Stimulated activated CD4-positive, alpha-beta T cell treated with anti-CD3 and anti-CD28 coated beads, Interleukin-15, amount 100 ng/mL, for 1 hour (primary cell): ENCODE measurements at places on chromosomes 5 and 9.

DNA sequence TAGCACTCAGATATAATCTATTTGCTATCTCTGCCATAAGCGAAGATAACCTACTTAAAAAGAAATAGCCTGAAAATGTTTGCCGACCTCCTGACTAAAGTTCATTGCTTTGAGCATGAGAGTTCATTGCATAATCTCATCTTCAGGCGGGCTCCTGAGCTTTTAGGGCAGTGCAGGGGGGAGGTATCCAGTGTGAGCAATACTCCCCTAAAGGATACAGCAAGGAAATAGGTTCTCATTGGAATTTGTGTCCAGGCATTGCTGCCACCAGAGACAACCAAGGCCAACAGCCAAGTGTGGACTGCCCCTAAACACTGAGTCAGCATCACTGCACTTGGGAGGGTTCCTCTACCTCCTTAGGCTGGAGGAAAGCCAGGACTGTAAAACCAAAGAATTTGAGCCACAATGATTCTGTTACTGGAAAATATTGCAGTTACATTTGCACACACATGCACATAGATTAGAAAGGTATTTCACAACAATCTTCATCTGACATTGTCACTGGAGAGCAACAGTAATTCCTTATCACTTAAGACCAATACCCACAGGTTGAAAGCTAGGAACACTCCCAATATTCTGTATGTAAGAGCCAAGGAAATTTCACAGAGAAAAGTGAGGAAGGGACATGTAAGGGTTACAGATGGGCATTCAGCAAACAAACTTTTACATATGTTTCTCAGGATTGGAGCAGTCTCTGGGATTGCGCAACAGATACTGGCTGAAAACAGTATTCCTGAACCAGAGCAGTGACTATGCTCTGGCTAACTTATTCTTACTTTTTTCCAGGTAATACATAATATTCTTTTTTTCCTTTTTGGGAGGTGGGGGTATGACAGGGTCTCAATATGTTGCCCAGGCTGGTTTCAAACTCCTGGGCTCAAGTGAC lies 98.6 kb upstream of the TLE1 start:
- DNase-seq = no peak

GRCh38 chr5:142626786-142627185 lies 59.1 kb downstream of the FGF1 start:
- DNase-seq = no peak

DNA sequence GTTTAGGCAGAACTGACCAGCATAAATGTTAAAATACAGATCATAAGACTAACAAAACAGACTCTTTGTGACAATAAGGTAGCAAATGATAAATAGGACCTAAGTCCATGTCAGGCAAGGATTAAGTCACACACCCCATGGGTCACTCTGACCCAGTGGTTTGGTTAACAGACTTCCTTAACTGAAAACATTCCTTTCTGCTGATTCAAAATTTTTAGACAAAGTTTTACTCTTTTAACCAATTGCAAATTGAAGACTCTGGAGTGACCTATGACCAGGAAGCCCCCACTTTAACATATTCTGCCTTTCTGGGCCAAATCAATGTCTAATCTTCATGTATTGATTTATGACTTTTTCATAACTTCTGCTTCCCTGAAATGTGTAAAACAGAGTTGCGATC lies 4.9 kb upstream of the NXNL2 start:
- DNase-seq = no peak

DNA sequence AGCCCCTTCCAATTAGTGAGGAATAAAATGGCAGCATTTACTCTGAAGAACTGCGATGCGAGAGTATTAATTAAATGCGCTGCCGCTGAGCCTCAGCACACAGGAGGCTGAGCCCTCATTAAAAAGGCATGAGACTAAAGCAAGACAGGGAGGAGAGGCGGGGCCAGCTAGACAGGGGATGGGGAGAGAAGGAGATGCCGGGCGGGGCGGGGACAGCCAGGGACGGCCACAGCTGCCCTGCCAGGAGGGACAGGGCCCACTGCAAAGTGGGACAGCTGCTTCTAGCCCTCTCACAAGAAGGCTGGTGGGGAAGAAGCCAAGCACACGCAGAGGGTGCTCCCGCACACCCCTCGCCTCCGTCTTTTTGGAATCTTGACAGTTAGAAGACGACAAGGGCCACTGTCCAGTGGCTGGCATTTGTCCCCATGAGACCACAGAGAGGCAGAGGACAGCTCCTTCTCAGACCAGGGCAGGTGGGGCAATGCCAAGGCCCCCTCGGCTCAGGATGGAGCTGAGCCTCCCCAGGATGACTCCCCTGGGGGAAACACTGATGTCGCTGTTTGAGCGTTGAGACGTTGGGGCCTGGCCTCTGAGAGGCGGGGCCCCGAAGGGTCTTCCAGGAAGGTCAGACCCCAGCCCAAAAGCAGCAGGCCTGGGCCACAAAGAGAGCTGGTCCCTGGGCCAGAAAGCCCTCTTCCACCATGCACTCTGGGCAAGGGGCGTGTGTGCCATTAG lies 26.9 kb downstream of the ADAMTS2 start:
- DNase-seq = no peak

DNA sequence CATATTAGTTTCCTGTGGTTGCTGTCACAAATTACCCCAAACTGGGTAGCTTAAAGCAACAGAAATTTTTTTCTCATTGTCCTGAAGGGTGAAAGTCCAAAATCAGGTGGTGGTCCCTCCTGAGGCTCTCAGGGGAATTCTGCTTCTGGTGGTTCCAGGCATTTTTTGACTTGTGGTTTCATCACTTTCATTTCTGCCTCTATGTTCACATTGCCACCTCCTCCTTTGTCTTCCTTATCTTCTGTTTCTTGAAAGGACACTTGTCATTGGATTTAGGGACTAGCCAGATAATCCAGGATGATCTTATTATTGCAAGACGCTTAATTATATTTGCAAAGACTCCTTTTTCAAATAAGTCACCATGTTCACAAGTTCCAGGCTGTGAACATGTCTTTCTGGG lies 43.2 kb downstream of the KCNMB1 start:
- no peak for DNase-seq

GRCh38 chr9:4787876-4788275 lies 4.9 kb upstream of the RCL1 start:
- DNase-seq = no peak

GRCh38 chr9:31119890-31120454 lies 1264.5 kb upstream of the ACO1 start:
- no peak for DNase-seq

GRCh38 chr5:141084487-141084989 lies 9.9 kb upstream of the PCDHB2 start:
- peak; percentile 2 for DNase-seq

DNA sequence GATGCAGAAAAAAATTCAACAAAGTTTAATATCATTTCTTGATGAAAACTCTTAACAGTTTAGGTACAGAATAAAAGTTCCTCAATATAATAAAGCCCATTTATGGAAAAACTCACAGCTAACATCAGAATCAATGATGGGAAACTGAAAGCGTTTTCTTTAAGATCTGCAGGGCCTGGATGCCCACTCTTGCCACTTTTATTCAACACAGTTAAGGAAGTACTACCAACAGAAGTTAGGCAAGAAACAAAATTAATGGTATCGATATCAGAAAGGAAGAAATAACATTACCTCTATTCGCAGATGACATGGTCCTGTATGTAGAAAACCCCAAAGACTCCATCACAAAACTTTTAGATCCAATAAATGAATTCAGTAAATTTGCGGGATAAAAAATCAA lies 542.4 kb upstream of the RGMB start:
- no peak for DNase-seq

DNA sequence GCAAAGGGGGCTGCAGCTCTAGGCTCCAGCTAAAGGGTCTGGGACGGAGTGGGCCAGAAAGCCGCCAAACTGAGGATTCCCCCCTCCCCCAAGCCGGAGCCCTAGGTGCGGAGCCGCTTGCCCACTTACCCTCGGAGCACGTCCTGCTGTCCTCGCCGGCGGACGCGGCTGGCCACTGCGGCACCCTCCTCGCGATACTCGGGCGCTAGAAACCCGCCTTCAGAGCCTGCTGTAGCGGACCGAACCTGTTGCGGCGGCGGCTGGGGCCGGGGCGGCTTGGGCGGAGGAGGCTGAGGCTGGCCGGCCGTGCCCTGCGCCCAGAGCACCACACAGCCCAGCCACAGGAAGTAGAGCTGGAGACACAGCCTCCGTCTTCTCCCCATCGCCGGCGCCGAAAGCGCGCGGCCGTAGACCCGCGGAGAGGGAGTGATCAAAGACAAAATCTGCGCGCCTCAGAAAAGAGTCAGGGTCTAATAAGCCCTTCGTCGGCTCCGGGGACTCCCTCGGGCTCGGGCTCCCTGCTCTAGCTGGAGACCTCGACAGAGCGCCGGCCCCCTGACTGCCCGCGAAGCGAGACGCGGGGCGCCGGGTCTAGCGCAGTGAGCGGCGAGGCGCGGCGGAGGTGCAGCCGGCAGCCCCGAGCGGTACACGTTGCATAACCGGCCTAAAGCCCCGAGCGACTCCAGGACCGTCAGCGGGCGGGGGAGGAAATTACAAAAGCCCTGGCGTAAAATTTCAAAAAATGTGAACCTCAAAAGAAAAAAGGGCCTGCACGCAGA lies 635 bp downstream of the FBN2 start:
- no peak for DNase-seq

- DNase-seq = no peak
These were observed 86.0 kb downstream of the RXRA start for GRCh38 chr9:134412298-134412711.

GRCh38 chr9:112784020-112784785 lies 33.6 kb downstream of the SNX30 start:
- DNase-seq = no peak

DNA sequence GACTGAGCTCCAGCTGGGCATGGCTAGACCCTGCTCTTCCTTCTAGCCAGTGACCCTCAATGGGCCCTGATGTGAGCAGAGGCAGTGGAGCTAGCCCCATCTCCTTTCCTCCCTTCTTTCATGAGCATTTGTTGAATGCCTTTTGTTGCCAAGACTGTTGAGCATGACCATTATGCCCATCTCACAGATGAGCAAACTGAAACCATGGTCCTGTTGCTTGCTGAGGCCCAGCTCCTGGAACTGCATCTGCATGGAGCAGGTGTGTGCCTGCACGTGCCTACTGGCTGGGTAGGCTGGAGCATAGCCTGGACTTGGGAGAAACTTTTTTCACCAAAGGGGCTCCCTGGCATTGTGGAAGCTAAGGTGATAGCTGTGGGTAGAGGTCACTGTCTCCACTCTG lies 3.0 kb upstream of the WNK2 start:
- DNase-seq = no peak

- DNase-seq = no peak
These were observed 339.5 kb downstream of the BNC2 start for GRCh38 chr9:16530669-16531642.

- DNase-seq = no peak
These were observed 105.2 kb downstream of the PBX3 start for GRCh38 chr9:125852386-125852785.

DNA sequence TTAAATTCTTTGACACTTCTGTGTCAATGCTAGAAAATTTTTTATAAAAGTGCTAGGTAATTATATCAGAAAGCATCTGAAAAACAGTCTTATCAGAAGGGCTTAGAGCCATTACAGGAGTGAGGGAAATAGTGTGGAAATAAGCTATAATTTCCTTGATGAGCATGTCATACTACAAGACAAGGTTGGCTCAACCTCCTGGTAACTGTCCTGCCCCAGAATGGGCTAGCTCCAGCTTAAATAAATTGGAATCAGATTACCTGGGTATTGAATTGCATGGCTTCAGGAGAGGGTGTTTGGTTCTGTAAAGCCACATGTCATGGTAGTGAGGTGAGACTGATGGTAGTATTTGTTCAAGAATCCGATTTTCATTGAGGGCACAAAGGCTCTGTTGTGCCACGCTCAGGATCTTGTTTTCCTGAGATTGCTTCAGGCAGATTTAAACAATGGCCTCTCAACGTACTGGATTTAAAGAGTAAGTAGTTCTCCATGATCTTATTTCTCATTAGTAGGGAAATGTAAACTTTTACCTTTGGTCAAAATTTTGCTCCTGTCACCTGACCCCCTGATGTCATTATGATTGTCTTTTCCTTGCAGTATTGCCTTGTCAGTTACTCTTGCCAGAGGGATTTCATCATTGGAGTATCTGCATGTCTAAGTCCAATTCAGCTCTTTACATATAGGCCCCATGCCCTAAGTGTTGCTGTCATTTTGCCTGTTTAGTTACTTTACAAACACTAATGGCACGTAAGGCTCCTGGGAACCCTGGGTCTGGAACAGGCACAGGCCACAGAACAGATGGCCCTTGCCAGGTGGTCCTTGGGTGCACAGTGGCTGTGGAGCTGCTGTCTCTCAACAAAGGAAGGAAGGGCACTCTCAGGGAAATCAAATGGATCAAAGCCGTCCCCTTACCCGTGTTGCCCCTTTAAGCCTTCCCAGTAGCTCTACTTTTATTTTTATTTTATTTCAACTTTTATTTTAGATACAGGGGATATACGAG lies 21.3 kb downstream of the TRIO start:
- DNase-seq = no peak

DNA sequence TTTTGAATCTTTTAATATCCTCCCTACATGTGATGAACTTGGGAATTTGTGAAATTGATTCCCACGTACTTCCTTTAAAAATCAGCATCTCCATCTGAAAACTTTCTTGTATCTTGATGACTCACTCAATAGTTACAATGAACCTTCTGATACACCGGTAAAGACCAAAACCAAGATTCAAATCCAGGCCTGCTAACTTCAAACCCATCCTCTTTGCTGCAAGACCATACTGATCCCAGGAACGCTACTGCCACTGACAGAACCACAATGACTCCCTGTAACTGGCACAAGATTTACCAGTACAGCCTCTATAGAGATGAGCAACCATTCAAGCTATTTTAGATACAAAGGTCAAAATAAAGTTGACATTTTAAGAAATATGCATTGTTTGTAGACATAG lies 332.9 kb downstream of the DNAH5 start:
- no peak for DNase-seq

DNA sequence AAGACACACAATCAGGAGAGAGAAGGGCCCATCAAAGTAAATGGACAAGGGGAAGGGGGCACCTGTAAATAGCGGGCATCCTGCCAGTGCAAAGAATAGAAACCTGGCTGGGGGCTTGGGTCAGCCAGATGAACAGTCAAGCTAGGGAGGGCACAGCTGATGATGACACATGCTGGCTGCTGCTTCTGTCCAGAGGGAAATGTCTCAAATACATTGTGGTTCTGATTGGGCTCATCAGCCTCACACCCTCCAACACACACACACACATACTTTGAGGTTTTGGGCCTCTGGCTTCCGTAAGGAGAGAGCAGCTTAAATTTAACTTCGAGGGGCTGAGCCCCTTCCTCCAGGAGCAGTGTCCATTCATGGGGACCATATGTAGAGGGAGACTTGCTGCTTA lies 27.6 kb upstream of the SPATA31E1 start:
- no peak for DNase-seq

- no peak for DNase-seq
These were observed 33.6 kb downstream of the CSNK1A1 start for GRCh38 chr5:149517461-149518122.

GRCh38 chr9:70419556-70420440 lies 5.3 kb upstream of the KLF9 start:
- peak; percentile 70 for DNase-seq

DNA sequence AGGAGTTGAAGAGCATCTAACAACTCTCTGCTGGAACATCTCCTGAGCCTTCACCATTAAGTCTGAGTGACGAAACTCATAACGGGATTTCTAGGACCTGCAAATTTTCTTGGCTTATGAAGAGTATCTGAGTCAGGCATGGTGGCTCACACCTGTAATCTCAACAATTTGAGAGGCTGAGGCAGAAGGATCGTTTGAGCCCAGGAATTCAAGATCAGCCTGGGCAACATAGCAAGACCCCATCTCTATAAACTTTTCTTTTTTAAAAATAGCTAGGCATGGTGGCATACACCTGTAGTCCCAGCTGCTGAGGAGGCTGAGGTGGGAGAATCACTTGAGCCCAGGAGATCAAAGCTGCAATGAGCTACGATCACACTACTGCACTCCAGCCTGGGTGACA lies 48.8 kb downstream of the EPB41L4B start:
- no peak for DNase-seq
